CD8-positive, alpha-beta T cell (primary cell): ENCODE measurements at places on chromosomes 11 and 22. TPM values are rescaled to one million over a fixed set of nuclear protein-coding genes. Genes with fewer than 3 reads are reported as not detected.

Gene PNPLA3
- not detected for total RNA-seq

GRCh38 chr11:103842795-103843194, 193.6 kb upstream of the DDI1 start:
- no peak for DNase-seq

DNA sequence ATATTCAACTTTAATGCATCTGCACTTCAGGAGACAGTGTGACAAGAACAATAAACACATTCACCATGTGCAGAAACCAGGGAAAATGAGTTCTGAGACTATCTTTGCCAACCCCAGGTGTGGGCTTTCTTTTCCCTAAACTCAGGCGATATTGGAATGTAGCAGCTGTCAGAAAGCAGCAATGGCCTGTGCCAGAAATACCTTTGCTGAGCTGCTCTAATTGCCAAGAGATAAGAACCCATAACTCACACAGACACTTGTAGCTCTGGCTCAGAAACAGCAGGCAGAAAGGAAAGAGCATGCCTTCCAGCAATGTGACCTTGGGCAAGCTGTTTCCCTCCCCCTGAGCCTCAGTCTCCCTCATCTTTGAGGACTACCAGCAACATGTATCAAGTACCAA, 77.6 kb downstream of the PLEKHA7 start:
- DNase-seq = no peak

GRCh38 chr11:134536677-134537076, 124.6 kb upstream of the B3GAT1 start:
- no peak for DNase-seq

DNA sequence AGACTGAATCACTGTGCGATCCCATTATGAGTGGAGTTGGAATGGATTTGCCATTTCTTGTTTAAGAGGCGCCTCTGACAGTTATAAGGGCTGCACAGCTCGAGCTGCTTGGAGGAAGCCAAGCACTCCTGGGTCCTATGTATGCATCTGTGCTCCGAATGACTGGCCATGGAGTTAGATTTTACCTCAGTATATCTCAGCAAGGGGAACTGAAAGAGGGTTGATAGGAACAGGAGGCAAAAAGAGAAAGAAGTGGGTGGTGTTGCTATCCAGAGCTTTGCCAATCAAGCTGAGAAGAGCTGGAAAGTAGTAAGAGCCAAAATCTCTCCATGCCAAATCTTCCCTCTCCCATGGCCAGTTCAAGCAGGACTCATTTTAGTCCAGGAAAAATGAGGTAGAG, 632.0 kb upstream of the KIRREL3 start:
- no peak for DNase-seq
